ENCODE measurements at places on chromosomes 1 and 21.
A peak's percentile ranks its signal among the peaks of the same experiment; 100 is the strongest.

DNA sequence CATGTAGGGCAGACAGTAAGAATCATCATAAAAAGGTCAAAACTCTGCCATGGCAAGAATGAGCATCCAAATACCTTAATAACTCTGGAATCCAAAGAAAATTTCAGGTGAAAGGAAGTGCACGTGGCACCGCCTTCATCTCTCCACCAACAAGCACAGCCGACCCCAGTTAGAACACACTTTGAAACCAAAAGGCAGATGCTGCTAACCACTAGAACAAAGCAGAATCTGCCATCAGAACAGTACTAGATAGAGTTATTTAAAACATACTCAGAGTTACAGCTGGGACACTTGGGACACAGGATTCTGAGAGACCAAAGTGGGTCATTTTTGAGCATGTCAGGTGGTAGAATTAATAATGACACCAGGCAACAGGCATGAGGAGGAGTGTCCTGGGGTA is 106.7 kb upstream of the SOD1 start:
- no peak for DNase-seq

DNA sequence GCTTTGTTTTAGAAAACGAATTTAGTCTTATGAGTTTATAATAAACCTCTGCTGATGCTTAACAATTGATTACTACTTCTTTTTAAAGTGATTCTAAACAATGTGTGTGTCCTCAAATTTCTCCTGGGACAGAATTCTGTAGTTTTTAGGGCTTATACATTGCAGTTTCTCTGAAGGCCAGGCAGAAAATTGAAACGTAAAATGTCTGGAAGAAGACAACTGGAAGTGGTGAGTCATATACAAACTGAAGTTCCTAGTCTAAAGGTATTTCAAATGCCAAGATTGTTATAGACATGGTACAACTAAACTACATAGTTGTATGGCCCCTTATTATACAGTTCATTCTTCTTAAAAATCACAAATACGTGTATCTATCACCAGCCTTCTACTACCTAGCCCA is 30.5 kb upstream of the RC3H1 start:
- no peak for DNase-seq

- DNase-seq, result no peak
These were observed 319.2 kb upstream of the FMN2 start for GRCh38 chr1:239772446-239772845.

GRCh38 chr1:41547781-41548560 is 63.5 kb upstream of the EDN2 start:
- DNase-seq, result no peak

- DNase-seq, result no peak
These were observed 34.4 kb downstream of the KCNN3 start for GRCh38 chr1:154835531-154836324.

DNA sequence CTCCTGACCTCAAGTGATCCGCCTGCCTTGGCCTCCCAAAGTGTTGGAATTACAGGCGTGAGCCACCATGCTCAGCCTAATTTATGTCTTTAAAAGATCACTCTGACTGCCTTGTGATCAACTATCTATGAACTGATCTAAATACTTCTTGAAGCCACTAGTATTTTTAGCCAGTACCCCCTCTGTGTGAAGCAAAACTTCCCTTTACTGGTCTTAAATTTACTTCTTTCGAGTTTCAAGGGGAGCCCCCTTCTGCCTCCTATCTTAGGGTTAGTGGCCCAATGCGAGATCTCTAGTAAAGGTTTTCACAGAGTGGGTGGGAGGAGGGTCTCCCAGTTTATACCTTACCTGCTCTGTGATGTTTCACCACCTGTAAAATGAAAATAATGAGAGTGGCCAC is 66.1 kb upstream of the RPL11 start:
- DNase-seq, result no peak

DNA sequence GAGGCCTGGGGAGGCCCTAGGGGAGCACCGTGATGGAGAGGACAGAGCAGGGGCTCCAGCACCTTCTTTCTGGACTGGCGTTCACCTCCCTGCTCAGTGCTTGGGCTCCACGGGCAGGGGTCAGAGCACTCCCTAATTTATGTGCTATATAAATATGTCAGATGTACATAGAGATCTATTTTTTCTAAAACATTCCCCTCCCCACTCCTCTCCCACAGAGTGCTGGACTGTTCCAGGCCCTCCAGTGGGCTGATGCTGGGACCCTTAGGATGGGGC is 5.2 kb downstream of the ELF3 start:
- no peak for DNase-seq

GRCh38 chr1:152325111-152325510 is at the start of gene FLG:
FLG (minus strand) TSS chr1:152325239; CDS start chr1:152315456, 9,783 bp downstream.
- no peak for DNase-seq

GRCh38 chr1:147046189-147046862 is 108.2 kb downstream of the NBPF12 start:
- no peak for DNase-seq

DNA sequence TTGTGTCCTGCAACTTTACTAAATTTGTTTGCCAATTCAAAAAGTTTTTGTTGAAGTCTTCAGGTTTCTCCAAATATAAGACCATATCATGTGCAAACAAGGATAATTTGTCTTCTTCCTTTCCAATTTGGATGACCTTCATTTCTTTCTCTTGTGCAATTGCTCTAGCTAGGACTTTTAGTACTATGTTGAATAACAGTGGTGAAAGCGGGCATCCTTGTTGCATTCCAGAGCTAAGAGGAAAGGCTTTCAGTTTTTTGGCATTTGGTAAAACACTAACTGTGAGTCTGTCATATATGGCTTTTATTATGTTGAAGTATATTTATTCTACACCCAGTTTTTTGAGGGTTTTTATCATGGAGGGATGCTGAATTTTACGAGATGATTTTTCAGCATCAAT is 630.0 kb upstream of the ADGRL2 start:
- DNase-seq, result no peak

GRCh38 chr21:30434033-30434631 is 4.1 kb downstream of the KRTAP13-4 start:
- no peak for DNase-seq

DNA sequence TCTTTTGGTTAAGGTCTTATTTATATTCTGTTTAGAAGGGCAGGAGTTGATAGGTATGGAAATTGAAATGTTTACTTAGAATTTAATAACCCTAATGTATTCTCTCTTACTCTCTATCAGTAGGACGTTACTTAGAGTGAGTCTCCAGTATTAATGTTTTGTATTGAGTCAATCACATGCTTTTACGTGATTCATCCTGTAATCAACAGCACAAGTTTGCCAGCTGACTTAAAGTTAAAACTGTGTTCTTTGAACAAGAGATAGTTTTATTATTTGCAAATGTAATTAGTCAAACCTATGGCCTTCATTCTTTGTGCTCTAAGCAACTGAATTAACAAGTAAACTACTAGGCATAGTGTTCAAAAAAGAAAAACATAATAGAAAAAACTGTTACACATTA is 57.3 kb downstream of the PKN2 start:
- DNase-seq, result no peak

DNA sequence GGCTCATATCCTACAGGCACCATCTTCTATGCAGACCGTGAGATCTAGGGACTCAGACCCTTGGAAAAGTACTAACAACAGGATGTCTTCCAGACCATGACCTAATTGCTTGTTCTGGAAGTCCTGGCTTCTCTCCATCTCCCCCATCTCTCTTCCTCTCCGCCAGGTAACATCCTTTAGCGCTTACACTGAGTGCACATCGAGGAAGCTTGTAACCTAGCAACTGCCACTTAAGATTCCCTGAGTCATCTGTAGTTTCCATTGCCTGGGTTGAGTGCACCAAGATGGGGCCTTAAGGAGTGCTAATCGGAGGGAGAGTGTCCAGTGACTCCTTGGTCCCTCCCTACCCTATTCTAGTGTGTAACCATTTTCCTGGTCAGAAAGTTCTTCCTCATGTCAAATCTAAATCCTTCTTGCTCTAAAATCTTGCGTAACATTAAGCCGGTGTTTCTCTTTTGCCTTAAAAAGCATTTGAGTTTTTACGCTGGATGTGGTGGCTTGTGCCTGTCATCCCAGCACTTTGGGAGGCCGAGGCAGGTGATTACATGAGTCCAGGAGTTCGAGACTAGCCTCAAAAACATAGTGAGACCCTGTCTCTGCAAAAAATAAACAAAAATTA is 9.7 kb downstream of the KLHDC8A start:
- DNase-seq, result no peak

- DNase-seq, result no peak
These were observed 66.7 kb upstream of the ABCD3 start for GRCh38 chr1:94351481-94351880.

DNA sequence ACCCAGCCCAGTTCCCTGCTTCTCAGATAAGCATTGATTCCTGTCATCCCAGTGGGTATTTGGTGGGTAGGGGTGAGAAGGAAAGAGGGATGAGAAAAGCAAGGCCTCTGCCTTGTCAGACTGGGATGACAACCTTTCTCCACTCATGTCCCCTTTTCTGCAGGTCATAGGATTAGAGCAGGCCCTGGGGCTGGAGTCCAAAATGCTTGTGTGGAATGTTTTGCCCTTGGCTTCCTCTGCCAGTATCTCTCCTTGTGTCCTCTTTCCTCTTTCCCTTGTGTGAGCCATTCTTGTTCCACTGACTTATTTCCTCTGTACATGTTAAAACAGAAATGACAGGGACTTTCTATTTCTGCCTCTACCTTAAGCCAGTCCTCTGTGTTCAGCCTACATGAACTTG is 4.1 kb downstream of the ATP2B4 start:
- DNase-seq, result no peak

DNA sequence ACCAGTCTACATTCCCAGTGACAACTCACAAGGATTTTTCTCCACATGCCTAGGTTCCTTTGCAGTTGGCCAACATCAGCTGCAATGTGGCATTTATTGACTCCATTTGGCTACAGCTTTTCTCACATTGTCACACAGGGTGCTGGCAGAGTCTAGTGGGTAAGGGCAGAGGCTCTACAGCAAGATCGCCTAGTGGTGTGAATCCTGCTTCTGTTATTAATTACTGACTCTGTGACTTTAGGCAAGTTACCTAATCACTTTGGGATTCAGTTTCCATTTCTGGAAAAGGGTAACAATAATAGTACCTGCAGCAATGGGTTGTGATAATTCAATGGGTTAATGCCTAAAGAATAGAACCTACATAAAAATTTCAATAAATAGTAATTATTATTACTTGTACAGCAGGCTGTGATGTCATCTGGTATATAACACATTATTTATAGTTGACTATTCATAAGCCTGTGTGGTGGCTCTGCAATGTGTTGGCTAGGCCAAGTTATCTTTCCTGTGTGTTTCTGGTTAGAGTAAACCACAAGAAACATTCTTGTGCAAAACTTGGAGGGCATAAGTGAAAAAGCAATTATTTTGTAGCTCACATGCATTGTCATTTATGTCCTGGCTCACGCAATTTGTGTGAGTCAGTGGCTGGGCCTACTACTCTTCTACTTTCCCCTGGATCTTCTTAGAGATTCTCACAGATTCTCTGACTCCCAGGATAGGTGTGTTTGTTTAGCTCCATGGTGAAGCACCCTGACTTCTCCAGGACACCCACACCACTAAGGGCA is 59.5 kb downstream of the PTGS2 start:
- DNase-seq, result no peak

DNA sequence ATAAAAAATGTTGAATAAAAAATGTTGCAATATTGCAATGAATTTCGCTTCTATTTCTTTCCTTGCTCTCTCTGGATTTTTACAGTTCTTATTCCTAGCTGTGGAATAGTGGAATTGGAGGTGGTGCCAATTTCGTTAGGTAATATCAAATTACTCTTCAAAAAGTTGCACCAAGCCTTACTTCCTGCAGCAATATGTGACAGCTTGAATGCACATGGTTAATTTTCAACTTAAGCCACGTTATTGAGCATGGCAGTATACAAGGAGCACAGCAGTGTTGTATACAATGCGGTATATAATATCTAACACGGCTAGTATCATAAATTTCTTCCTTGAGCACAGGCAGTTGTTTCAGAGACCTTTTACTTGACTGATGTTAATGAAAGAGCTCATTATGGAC is 152.5 kb downstream of the NOS1AP start:
- DNase-seq, result no peak

- no peak for DNase-seq
These were observed 18.7 kb downstream of the DMRTB1 start for GRCh38 chr1:53477651-53478501.

DNA sequence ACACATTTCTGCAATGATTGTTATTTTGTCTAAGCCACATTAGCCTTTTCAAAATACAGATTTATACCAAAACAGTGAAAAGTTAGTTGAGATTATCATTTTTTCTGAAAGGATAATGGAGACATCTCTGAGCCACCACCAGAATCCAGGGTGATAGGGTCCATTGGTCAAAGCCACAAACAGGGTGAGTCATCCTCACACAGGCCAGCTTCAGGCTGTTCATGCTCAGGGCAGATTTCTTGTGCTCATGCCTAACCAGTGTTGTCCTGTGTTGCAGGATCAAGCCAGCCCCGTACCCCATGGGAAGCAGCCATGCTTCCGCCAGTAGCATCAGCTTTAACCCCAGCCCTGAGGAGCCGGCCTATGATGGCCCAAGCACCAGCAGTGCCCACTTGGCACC is 13.4 kb downstream of the ELOA start:
- no peak for DNase-seq

- peak; percentile 58 for DNase-seq
These were observed 733 bp downstream of the KDM5B start for GRCh38 chr1:202807451-202807925.

GRCh38 chr1:151549199-151549598 is 9.1 kb downstream of the TUFT1 start:
- no peak for DNase-seq

GRCh38 chr1:145855426-145855948 is 3.4 kb downstream of the PIAS3 start:
- DNase-seq, result no peak

DNA sequence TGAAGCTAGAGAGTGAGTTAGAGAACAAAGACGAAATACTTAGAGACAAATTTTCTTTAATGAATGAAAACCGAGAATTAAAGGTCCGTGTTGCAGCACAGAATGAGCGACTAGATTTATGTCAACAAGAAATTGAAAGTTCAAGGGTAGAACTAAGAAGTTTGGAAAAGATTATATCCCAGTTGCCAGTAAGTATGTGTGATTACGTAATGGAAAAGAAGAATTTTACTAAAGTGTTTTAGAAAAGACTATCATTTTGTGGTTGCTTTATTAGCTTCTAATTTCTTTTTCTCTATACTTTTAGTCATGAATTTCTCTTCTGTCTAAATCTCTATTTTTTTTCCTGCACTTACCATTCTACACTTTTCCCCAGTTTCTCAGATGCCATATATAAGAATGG is 26.7 kb downstream of the CCDC18 start:
- DNase-seq, result no peak

GRCh38 chr1:69595486-69595885 is 27.8 kb downstream of the LRRC7 start:
- DNase-seq, result no peak

DNA sequence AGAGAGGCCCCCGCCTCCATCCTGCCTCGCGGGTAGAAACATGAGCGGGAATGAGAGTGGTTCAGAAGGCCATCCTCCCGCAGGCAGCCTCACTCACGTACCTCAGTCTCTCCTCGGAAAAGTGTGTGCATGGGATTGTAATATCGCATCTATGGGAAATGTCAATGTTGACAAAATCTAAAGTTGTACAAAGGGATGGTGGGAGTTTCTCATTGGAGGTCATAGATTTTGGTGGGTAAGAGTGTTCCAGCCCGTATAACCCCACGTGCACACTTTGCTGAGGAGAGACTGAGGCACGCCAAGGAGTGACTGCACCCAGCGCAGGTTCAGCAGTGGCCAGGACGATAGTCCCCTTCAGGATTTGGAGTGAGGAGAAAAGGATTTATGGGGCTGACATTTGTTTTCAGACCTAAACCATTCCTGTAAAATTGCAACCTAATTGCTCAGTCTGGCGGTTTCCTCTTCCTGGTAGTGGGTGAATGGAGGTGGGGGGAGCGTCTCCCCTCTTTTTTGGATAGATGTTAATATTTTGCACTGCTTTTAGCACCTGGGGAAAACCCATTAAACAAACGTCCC is 59.6 kb downstream of the GALNT2 start:
- DNase-seq, result no peak

GRCh38 chr1:229608590-229608989 is 17.3 kb downstream of the TAF5L start:
- DNase-seq, result no peak

Measured in activated T-cell treated with anti-CD3 and anti-CD28 coated beads for 4 hours (primary cell).